ENCODE measurements at places on chromosomes 4 and X.

DNA sequence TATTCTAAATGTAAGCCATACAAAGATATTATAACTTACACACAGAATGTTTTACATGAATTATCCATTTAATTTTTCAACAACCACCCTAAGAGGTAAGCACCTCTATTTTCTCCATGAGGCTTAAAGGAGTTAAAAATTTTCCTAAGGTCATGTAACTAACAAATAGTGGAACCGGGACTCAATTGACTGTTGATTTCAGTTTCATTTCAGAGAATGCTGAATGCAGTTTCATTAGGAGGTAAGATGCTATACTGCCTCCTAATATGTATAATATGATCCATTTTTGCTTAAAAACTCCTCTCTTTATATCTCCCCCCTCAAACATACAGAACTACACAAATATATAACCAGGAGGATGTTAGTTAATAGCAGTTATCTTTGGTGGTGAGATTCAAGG is 29.1 kb downstream of the PHKA1 start:
- DNase-seq = no peak

- no peak for DNase-seq
These were observed 50.7 kb downstream of the C4orf33 start for GRCh38 chr4:129146639-129147038.

DNA sequence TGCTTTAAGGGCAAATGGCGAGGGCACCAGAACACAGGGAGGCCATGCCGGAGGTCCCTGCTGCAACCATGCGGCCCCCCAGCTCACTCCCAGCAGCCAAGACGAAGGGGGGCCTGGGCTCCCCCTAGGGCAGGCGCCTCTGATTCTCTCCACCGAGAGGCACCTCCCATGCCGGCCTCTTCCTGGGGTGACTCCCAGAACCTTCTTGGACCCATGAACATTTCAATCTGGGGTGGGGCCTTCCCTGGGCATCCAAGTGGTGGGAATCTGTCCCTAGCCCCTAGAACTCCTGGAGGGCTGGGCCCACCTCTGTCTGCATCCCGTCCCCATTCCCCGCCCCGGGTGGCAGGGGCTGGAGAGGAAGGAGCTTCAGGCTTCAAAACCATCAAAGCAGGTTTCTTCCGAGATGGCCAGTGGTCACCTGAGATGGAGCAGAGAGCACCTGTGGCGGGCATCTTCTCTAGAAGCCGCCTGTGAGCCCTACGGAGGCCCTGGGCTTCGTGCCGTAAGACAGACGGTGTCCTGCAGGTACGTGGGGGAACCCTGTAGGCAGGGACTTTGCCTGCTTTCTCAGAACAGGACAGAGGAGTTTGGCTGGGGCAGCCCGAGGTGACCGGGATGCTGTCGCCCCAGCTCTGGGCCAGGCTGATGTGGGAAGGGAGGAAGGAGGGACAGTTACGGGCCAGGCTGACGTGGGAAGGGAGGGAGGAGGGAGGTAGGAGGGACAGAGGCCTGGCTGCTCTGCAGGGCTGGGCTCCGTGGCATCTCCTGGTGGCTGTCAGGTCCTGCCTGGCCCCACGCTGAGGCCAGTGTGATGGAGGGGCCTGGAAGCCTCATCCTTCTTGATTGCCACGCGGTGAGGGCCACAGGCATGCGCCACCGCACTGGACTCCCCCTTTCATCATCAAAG is 6.8 kb upstream of the SLC25A6 start:
- no peak for DNase-seq

DNA sequence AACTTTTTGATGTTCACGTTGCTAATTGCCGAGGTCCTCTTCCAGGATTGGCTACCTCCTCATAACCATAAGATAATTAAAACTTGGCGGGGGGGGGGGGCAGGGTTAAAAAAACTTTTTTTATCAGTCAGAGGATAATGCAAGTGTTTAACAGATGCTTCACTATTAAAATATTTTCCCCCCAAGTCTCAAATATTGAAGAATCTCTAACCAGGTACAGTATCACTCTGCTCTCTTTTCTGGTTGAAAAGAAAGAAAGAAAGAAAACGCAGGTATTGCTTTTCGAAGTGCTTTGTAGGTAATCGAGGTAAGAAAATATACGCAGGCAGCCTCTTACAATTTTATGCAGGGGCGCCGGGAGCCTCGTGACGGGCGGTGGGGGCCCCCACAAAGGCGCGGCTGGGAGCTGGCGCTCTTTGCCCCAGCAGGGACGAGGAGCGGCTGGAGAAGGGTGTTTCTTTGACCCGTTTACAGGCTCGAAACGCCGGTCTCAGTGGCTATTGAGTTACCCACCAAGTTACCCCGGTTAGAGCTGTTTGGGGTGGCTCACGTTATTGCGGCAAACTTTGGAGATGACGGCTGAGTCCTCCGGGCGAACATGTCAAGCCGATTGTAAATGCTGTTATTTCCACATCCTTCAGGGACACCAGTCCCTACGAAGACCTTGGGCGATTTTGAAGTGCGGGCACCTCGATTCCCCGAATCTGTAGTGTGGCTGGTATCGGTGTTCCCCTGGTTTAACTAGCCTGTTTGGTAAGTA is 477 bp upstream of the HAND2 start:
- DNase-seq = no peak

DNA sequence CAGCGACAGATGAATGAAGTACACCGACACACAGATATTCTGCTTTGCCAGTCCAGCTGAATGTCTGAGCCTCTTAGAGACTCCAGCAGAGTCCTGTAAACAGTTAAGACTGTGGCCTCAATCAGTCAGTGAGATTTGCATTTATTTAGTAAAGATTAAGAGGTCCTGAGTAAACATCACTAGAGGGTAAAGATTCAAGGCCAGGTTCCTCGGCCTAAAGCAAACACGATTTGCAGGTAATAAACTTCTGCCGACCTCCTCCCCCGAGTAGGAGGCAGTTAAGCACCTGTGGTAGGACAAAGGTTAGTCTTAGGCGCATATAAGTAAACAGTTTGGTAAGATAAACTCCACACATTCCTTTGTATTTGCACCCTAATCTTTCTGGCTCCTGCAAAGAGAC is 99.6 kb downstream of the CFAP47 start:
- peak; percentile 30 for DNase-seq

DNA sequence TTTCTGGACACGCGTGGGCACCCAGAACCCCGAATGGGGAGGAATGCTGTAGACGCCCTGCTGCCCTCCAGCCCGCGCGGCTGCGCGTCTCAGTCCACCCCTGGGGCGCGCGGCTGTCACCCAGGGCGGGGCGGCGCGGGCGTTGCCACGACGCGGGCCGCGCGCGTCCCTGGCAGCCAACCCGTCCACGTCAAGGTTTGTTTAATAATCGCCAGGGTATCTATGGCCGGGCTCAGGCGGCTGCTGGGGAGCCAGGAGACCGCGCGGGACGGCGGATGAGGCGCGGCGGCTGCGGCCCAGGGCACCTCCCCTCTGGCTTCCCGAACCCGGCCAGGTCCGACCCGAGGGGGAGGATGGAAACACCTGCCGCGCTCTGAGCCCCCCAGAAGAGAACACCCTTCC is at the start of gene SPATA18:
Gene SPATA18 (plus strand): TSS at position 92 of the 402 bp plus-strand sequence. CDS start 401 bp downstream, outside the sequence.
- DNase-seq = no peak

DNA sequence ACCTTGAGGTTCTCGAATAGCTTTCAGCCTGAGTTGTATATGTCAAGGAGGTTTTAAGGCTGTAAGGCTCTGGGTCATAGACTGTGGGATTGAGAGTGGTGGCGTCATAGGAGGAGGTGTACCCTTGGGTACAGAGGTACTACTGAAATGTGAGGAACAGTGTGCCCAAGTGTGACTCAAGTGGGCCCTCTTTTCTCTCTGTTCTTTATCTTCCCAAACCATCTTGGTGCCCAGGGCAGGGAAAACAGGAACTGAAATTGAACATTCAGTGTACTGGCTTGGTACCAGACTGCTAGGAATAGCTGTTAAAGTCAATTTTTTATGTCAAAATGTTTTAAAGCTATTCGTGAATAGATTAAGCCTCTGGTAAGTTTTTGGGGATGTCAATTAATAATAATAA is 136.2 kb upstream of the RPS6KA3 start:
- no peak for DNase-seq

DNA sequence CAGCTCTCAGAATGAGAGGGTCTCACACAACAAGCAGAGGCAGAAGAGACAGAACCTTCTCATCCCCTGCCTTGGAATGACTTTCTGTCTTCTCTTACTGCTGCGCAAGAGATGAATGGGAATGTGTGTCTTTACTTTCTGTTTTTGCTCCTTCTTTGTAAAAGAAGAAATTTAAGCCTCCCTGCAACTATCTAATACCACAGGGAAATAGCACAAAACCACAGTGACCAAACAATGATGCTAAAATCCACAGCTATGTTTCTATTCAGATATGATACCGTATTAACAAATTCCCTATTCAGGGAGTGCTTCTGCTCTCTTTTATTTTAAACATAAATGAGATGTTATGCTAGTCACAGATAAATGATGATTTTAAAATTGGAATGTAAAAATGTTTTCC is 173.8 kb upstream of the RAI2 start:
- no peak for DNase-seq

- no peak for DNase-seq
These were observed 45.5 kb downstream of the PPP1R2C start for GRCh38 chrX:42732506-42732905.

DNA sequence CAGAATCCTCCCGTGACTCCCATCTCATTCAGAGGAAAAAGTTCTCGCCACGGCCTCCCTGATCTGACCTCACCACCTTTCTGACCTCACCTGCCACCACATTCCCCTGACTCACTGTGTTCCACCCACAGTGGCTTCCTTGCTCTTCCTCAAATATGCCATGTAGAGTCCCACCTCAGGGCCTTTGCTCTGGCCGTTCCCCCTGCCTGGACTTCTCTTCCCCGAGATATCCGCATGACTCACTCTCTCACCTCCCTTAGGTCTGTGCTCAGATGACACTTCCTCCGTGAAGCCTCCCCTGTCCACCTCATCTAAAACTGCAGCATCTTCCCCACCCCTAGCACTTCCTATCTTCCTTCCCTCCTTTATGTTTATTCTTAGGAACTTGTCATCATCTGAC is 7.2 kb upstream of the TSPYL2 start:
- no peak for DNase-seq

GRCh38 chr4:40176602-40177001 is 20.2 kb upstream of the RHOH start:
- DNase-seq = no peak

GRCh38 chr4:149113804-149114430 is 671.7 kb upstream of the NR3C2 start:
- DNase-seq = no peak

GRCh38 chr4:113851816-113852215 is 90.3 kb upstream of the CAMK2D start:
- DNase-seq = no peak

GRCh38 chr4:188869581-188869980 is 730.3 kb downstream of the TRIML1 start:
- no peak for DNase-seq

DNA sequence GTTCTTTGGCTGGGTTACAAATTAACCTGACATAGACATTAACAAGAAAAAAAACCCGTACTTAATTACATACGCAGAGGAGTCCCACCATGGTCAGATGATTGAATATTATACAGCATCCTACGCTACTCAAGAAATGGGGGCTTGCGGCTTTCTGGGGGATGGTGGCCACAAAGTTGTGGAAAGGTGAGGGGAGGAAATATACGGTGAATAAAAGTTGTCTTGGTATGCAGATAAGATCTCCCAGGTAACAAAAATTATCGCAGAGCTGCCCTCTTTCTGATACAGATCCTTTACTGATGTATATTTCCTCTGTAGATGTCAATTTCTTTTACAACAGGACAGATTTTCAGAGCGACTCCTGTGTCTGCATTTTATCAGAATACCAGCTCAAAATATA is 890 bp downstream of the DCAF16 start:
- no peak for DNase-seq

DNA sequence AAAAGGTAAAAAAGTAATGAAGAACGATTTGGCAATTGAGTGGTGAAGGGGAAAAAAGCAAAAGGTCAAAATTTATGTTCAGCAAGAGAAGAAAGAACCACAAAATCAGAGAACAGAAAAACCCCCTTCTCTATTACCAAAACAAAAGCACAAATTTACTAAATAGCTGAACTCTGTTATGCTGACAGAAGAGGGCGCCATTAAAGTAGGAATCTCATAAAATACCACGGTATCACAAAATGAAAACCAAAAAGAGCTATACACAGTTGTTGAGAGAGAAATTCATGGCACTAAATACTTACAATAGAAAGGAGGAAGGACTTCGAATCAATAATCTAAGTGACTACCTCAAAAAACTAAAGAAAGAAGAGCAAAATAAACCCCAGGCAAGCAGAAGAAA is 69.6 kb upstream of the CXorf66 start:
- DNase-seq = no peak

GRCh38 chr4:154564311-154564710 is 1.5 kb downstream of the FGB start:
- no peak for DNase-seq

GRCh38 chr4:143337600-143338287 is 1.1 kb downstream of the GAB1 start:
- peak; percentile 39 for DNase-seq

GRCh38 chrX:112642349-112642748 is 37.4 kb downstream of the LHFPL1 start:
- DNase-seq = peak; percentile 22
